Stimulated activated CD4-positive, alpha-beta T cell treated with anti-CD3 and anti-CD28 coated beads, Interleukin-1b, Interleukin-23, amount 100 ng/mL, for 48 hours (primary cell): ENCODE measurements at places on chromosomes 13 and 19.

DNA sequence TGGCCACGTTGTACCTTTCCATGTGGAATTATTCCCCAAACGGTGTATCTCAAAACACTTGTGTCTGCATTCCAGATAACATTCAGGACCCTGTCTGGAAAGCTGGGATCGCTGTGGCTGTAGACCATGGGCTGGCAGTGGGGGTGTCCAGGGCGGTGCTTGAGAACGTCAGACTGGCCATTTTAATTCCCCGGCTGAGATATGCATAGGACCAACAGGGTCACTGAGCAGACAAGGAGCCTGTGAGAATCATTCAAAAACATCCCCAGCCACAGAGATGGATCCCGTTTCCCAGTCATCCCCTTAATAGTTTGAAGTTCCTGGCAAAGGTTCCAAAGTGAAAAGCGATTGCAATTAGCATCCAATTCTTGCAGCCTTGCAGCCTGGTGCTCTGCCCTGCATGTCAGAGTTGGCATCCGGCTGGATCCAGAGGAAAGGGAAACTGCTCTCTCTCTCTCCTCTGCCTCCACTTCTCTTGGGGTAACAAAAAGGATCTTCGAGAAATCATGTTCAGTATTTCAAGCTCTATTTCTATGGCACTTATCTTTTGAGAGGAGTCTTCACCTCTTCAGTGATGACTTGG, 41.6 kb downstream of the IFT88 start:
- DNase-seq = no peak

DNA sequence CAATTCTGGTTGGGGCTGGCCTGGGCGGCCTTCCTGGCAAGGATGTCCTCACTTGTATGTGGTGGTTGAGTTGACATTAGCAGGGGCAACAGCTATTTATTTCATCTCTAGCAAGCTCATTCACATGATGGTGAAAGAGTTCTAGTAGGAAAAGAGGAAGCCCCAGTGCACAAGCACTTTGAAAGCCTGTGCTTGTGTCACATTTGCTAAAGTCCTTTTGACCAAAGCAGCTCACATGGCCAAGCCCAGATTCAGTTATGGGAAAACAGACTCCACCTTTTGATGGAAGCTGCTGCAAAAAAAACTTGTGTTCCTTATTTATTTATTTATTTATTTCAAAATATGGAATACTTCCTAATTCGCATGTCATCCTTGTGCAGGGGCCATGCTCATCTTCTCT, 17.2 kb downstream of the GTF2F2 start:
- no peak for DNase-seq

DNA sequence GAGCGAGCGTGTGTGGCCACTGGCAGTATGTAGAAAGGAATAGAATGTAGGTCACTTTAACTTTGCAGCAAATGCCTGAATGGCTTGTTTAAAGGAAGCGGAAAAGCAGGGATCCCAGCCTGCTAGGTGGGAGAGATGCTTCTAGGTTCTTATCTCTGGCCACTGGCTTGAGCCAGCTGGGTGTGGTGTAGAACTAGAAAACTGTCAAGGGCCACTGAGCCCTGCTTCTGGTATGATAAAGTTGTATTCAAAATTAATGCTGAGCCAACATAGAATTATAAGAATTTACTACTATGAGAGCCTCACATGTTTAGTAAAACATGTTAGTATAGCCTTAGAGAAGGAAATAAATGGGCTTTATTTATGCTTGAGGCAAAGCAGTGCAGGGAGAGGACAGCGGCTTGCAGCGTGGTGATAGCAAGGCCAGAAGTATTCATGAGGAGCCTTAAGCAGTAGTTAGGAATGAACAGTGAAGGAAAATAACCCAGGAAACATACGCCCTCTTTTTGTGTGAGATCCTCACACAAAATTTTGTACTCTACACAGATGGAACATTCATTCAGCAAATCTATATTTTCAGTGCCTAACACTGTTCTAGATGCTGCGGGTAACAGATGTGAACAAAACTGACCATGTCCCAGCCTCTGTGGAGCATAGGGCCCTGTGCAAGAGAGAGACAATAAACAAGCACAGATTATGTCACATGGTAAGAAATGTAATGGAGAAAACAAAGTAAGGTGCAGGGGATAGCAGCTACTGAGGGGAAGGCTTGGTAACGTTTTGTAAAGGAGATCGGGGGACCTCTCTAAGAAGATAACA, 863.2 kb downstream of the DIAPH3 start:
- DNase-seq = no peak

- no peak for DNase-seq
Measured at GRCh38 chr19:16532440-16533234, 9.6 kb downstream of the CHERP start.
